ENCODE measurements at places on chromosomes 4 and X.
A peak's percentile ranks its signal among the peaks of the same experiment; 100 is the strongest.

- DNase-seq = no peak
Measured at GRCh38 chr4:142404191-142404611, 441.9 kb downstream of the INPP4B start.

DNA sequence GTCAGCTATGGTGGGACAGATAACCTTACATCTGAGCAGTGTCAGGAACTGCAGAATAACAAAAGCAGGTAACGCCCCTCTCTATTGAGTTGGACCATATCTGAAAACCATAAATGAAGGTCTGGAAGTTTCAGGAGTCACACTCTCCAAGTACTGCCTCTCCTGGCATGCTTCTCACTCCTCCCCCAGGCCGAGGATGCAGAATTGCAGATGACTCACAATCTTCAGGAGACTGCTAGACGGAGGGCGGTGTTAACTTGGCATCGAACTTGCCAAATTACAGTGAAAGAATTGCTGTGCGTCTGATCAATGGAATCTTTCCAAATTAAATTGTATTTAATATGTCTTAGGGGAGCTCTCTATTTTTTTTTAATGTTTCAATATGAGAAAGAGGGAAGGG, 67.1 kb upstream of the TRIM2 start:
- no peak for DNase-seq

GRCh38 chr4:77209936-77210335, 52.9 kb downstream of the CCNG2 start:
- DNase-seq = no peak

- DNase-seq = no peak
Measured at GRCh38 chr4:56468097-56468422, 643 bp downstream of the SRP72 start.

- no peak for DNase-seq
Measured at GRCh38 chrX:148755111-148755510, 254.7 kb downstream of the AFF2 start.

DNA sequence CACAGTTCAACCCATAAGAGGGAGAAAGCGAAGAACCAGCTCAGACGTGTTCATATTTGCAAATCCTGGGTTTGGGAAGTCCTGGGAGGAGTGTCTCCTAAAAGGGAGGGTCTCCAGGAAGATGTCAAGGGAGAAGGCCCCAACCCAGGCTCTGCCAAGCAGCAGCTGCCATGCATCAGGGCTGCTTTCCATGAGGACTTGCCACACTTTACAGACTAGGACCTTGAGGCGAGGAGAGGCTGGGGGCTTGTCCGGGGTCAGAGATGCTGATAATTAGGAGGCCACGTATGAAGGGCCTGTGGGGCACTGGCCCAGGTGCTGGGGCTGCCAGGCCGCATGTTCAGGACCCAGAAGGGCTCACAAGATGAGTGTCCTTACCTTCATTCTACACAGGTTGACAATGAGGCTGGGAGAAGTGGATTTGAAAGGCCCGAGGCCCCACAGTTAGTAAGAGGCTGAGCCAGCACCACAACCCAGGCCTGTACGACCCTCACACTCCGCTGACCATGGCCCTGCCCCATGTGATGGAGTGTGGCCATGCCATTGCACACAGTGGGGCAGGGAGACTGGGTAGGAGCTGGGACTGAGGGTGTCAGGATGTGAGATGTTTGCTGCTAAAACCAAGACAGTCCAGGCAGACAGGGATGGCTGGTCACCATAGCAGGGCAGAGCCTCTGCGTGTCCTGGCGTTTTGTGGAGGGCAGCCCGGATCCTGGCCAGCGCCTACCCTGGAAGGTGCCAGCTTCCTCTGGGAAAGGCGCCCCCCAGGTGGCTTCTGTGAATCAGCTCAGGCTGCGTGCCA, 94.8 kb downstream of the PSAPL1 start:
- no peak for DNase-seq

DNA sequence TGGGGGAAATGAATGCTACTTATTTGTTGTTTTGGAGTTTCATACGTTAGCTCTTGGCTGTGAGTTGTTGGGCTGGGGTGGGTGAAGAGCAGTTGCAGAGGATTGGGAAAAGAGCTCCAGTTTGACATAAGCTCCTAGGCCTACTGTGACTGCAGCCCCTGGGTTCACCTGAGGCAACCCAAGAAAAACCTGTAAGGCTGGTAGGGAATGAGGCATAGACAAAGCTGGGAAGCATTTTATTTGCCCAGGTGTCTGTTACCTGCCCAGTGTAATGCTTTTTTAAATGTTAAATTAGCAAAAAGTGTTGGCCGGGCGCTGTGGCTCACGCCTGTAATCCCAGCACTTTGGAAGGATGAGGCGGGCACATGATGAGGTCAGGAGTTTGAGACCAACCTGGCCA, 160.0 kb downstream of the FHIP1A start:
- no peak for DNase-seq

DNA sequence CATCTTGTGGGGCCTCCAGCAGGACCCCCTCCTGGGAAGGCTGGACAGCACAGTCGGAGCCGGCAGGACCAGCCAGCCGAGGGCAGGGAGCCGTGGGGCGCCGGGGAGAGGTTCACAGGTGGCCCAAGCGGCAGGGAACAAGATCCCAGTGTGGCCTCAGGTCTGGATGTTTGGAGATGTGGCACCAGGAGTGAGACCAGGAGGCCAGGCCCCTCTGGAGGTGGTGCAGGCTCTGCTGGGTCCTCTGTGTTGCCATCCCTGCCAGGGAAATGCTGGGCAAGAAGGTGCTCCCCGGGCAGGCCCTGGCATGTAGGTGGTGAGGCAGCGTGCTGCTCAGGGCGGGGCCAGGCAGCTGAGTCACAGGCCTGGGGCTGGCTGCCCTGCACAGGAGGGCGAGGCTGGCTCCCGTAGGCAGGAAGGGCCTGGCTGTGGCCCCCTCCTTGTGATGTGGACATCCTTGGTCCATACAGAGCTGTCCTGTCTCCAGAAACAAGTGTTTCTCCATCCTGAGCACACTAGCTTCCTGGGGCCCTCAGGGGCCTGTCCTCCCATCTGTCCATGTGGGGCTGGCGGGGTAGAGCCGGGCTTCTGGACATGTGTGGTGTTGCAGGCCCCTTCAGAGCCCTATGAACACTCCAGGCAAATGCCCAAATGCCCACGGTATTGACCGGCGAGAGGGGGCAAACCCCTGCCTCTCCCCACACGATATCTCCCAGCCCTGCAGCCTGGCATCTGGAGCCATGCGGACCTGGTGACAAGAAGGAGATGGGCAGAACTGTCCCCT, 4.8 kb upstream of the HGFAC start:
- DNase-seq = no peak

DNA sequence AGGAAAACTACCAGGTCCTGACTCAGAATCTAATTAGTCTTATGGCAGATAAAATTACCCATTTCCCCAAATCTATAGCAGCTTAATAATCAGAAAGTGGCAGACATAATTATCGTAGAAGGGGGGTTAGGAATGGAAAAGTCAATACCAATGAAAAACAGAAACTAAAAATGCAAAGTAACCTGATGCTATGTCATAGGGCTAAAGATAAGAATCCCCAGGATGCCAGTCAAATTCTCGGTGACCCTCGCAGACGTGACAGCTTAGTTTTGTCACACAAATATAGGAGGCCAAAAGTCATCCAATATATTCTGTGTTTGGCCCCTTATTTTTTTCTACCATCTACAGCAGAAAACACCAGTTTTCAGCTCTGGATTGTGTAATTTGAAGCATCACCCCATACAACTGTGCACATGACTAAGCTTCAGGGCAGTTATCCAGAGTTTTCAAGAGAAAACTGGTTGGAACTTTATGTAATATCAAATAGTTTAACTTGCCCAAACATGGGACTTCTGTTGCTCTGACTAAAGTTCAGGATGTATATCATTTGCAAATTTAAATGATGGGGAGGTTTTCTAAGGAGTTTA, 30.9 kb downstream of the RASSF6 start:
- no peak for DNase-seq

DNA sequence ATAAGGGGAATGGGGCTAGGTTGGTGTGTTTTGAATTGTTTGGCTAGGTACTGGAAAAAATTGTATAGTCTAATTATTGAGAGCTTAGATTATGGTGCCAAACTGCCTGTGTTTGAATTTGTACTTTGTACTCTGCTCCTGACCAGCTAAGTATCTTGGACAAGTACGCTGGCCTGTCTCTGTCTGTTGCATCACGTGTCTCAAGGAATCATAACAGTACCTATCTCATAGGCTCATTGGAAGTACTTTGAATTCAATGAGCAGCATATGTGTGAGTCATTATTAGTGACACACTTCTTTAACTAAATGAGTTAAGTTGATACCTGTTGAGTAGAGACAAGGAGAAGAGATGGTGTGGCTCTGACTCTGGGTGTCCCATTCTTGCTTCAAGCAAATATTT, 69.5 kb upstream of the MND1 start:
- DNase-seq = no peak

GRCh38 chr4:113173126-113173792, 123.8 kb downstream of the ANK2 start:
- no peak for DNase-seq

DNA sequence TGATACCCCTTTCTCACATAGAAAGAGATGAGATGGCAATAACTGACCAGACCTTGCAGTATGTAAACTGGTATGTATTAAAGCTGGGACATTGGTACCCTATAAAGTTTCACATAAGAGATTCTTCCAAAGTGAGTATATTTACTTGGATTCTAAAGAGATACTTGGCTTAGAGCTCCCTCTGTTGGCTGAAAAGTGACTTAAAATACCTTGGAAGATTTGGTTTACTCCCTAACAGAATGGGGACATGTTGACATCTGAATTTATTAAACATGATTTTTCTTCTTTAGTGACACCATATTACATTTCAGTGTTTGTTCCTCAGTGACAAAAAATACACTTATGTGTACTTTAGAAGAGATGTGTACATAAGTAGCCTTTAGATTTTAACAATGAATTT, 47.9 kb upstream of the RGN start:
- no peak for DNase-seq

GRCh38 chr4:15084780-15085179, 82.5 kb downstream of the CPEB2 start:
- no peak for DNase-seq

GRCh38 chrX:49754233-49754857, 58.6 kb upstream of the PAGE1 start:
- peak; percentile 7 for DNase-seq

DNA sequence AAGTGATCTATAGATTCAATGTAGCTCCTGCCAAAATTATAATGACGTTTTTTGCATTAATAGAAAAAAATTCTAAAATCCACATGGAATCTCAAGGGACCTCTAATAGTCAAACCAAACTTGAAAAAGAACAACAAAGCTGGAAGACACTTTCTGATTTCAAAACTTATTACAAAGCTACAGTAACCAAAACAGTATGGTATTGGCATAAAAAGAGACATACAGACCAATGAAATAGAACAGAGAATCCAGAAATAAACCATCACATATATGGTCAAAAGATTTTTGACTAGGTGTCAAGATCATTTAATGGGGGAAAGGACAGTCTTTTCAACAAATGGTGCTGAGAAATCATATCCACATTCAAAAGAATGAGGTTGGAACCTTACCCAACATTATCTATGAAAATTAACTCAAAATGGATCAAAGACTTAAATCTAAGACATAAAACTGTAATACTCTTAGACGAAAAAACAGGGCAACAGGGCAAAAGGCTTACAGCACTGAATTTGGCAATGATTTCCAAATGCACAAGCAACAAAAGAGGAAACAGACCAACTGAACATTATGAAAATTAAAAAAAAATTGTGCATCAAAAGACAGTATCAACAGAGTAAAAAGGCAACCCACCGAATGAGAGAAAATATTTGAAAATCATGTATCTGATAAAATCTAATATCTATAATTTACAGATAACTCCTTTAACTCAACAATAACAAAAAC, 3.9 kb downstream of the FBXO8 start:
- DNase-seq = no peak

DNA sequence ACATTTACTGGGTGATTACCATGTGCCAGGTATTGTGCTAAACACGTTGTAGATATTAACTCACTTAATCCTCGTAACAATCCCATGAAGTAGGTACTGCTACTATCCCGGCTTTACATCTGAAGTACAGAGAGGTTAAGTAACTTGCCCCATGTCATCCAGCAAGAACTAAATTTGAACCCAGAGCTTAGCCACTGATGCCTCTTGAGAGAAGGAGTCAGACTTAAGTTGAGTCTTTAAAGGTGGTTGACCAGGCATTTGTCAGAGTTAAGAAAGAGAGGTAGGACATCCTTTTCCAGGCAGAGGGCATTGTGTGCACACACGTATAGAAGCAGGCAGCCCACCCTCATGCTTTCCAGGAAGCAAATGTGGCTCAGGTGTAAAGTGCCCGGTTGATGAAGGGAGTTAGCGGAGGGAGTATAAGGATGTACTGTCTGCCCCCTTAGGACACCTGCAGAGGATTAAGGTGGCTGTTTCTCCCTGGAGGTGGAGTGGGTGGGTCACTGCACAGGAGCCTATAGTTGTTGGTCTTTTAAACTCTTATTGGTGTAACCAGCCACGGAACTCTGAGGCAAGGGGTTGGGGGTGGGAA, 335 bp upstream of the CD38 start:
- no peak for DNase-seq

All from stimulated activated CD8-positive, alpha-beta memory T cell treated with anti-CD3 and anti-CD28 coated beads, Interleukin-2, amount 100 ng/mL, for 1 hour (primary cell).